ENCODE measurements at places on chromosomes 5 and 9. TPM values are rescaled to one million over a fixed set of nuclear protein-coding genes. Genes with fewer than 3 reads are reported as not detected.

GHR gene
- total RNA-seq: 1.7 TPM

ANKDD1B gene
- 0.27 TPM for total RNA-seq

PCDHA12 gene
- total RNA-seq: under 0.01 TPM

HTR1A gene
- total RNA-seq: not detected

SLC1A3 gene
- not detected for total RNA-seq

PRR7 gene
- total RNA-seq: 8.9 TPM

WNK2 gene
- total RNA-seq: under 0.01 TPM

LAMC3 gene
- 0.22 TPM for total RNA-seq

SPINK6 gene
- total RNA-seq: not detected

RALGPS1 gene
- total RNA-seq: 3.7 TPM

FOXI1 gene
- not detected for total RNA-seq

SPATA31D4 gene
- not detected for total RNA-seq

PRUNE2 gene
- total RNA-seq: 29.1 TPM

NMRK1 gene
- 31.0 TPM for total RNA-seq

SLC25A2 gene
- 0.27 TPM for total RNA-seq

PCDHGB1 gene
- 0.66 TPM for total RNA-seq

BRINP1 gene
- total RNA-seq: 0.14 TPM

IFNA2 gene
- not detected for total RNA-seq

TBC1D9B gene
- total RNA-seq: 75.2 TPM

PRPF4 gene
- total RNA-seq: 29.9 TPM

FBP2 gene
- not detected for total RNA-seq

TRPM3 gene
- total RNA-seq: 3.1 TPM

CDKN2A gene
- total RNA-seq: 3.9 TPM

CCL21 gene
- not detected for total RNA-seq

GPR21 gene
- 1.8 TPM for total RNA-seq

PCDHB16 gene
- total RNA-seq: 0.07 TPM

PTPRD gene
- 1.6 TPM for total RNA-seq

DPYSL3 gene
- total RNA-seq: 127 TPM

PCDHA1 gene
- total RNA-seq: not detected

COL5A1 gene
- 109 TPM for total RNA-seq

FOXD4L5 gene
- total RNA-seq: not detected

MEIKIN gene
- not detected for total RNA-seq

IGFBPL1 gene
- total RNA-seq: 0.29 TPM

PAPPA gene
- total RNA-seq: 0.13 TPM

MCC gene
- 38.6 TPM for total RNA-seq

MYMK gene
- total RNA-seq: not detected

PCDHB10 gene
- 0.22 TPM for total RNA-seq

FAM81B gene
- not detected for total RNA-seq

NR4A3 gene
- under 0.01 TPM for total RNA-seq

TSSK1B gene
- total RNA-seq: not detected

ROPN1L gene
- 0.53 TPM for total RNA-seq

PLPPR1 gene
- total RNA-seq: 1.1 TPM

SLC22A4 gene
- total RNA-seq: 3.9 TPM
